Activated naive CD4-positive, alpha-beta T cell treated with anti-CD3 and anti-CD28 coated beads, Interleukin-2, amount 10 ng/mL, durations not matched to agents 7 days and 5 days (primary cell): ENCODE measurements at places on chromosomes 1 and 21.
A peak's percentile ranks its signal among the peaks of the same experiment; 100 is the strongest.

- no peak for DNase-seq
Measured at GRCh38 chr1:11316701-11317100, 43.7 kb downstream of the UBIAD1 start.

DNA sequence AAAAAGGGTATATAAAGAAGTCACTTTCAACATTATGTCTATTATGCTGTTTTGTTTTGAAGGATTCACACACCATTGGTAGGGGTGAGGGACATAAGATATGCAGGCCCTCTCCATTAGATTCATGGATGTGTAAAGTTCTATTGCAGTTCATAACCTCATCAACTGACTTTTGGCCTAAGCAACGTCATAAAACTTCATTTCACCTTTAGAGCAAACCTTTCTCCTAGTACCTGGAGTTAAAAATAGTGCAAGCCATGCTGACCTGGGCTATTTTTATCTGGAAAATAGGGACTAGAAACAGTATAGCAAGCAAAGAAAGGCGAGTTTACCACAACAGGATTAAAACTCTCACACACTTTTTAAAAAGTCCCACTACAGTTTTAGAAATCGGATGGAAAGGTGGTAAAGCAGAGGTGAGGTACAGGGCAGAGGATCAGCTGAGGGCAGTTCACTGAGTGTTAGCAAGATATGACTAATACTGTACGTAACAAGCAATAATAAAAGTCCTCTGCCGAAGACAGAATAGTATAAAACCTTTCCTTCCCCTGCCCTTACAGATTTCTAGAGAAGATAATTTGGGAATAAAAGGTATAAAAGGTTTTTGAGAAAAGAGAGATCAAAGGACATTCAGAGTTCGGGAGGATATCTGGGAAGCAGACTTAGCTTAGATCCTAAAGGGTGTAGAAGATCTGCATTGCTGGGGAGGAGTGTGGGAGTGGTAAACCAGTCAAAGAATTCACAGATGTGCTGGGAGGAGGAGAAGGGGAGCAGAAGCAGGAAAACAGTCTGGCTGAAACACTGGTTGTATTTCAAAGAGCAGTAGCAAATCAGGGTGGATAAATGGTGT, 14.3 kb downstream of the EGLN1 start:
- no peak for DNase-seq

DNA sequence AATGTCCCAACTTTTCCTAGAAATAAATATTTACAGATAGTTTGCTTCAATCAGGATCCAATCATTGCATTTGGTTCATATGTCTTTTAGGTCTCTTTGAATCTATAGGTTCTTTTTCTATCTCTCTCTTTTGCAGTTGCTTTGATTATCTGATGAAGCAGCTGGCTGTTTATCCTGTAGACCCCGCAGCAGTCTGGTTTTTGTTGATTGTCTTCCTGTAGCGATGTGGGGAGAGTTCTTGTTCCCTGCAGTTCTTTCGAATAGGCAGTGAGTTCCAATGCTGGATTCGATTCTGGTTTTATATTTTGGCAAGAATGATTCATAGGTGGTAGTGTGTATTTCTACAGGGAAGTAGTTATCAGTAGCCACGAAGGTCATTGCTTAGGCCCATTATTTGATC, 7.4 kb upstream of the MIXL1 start:
- no peak for DNase-seq

- no peak for DNase-seq
Measured at GRCh38 chr1:227068883-227069282, 128.8 kb downstream of the COQ8A start.

DNA sequence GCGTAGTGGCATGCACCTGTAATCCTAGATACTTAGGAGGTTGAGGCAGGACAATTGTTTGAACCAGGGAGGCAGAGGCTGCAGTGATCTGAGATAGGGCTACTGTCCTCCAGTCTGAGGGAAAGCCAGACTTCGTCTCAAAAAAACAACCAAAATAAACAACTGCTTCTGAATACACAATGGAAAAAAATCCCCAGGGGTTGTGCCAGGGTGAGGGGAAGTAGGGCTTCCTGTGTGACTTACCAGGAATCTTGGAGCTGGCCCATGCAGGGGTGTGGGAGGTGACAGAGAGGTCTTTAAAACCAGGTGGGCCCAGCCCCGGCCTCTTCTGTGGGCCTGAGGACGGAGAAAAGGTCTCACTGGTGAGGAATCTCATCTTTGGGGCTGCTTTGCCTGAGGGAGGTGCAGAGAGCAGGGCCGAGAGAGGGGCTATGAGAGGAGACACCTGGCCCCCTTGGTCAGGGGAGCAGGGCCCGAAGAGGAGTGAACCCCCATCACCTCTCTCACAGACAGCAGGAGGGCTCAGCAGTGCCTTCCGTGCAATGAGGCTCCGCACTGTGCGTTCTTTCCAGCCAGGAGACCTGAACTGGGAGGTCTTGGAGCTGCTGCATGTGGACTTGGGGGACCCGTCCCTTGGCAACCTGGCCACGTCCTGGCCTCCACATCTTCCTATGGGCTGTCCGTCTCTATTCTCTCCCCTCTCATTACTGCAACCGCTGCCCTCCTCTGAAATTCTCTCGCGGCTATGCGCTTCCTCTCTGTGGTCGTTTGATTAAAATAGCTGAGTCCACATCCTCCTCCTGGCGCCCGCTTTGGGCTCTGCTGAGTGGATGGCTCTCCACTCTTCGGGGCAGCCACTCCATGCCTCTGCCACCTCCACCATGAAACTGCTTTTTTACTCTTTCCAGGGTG, 10.7 kb downstream of the PLA2G5 start:
- peak; percentile 35 for DNase-seq
